ENCODE measurements at places on chromosomes 2 and 18.

DNA sequence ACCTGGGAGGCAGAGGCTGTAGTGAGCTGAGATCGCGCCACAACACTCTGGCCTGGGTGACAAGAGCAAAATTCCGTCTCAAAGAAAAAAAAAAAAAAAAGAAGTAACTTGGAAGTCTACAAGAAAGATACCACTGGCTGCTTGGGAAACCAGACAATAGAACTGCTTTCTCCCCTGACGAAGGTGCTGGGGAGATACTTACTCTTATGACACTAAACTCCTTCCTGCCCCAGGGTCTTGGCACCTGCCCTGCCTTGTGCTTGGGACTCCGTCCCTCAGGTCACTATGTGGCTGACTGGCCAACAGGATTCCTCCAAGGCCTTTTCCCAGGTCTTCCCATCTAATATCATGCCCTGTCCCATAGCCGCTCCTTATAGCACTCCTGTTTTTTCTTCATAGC lies 30.7 kb downstream of the INPP5D start:
- DNase-seq: no peak

DNA sequence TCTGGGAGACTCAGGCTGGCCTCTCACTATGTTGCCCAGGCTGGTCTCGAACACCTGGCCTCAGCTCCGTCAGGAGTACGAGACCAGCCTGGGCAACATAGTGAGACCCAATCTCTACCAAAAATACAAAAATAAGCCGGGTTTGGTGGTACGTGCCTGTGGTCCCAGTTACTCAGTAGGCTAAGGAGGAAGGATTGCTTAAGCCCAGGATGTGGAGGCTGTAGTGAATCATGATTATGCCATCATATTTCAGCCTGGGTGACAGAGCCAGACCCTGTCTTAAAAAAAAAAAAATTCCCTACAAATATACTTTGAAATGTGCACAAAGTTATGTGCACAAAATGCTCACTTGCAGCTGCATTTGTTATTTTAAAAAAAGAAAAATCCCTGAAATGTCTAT lies 26.3 kb upstream of the AGAP1 start:
- no peak for DNase-seq

- no peak for DNase-seq
Observed at GRCh38 chr2:137173463-137173862, 408.1 kb downstream of the THSD7B start.

- DNase-seq: no peak
Observed at GRCh38 chr18:52289392-52289791, 50.6 kb upstream of the DCC start.

GRCh38 chr2:71603311-71603811 lies 150.0 kb downstream of the DYSF start:
- no peak for DNase-seq

- DNase-seq: no peak
Observed at GRCh38 chr2:73970850-73971471, 13.7 kb upstream of the TET3 start.

Measured in HAP-1 (cell line).